ENCODE measurements at places on chromosomes 6 and 20. TPM values are rescaled to one million over a fixed set of nuclear protein-coding genes. Genes with fewer than 3 reads are reported as not detected.

DNA sequence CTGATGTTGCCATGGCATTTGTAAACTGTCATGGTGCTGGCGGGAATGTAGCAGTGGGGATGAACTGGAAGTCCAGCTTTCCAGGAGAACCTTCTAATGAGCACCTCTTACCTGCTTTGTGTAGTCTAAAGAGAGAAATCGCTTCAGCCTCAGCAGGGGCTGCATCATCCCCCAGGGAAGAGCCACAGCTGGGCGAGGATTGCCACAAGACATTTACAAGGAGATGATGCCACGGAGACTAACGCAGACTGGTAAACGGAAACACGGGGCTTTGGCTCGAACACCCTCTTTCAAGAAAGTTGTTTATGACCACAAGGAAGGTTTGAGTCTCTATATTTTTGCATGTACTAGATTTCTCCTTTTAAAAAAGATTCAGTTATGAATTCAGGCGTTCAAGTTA is 72.9 kb downstream of the CDH26 start:
- H3K4me1 ChIP-seq: no peaks in the 10 kb centered on the region
- H3K4me3 ChIP-seq: no peak overlapping the region
- no peaks in the 10 kb centered on the region for H3K27me3 ChIP-seq
- no peak for DNase-seq
- no peak overlapping the region for H3K27ac ChIP-seq
- H3K36me3 ChIP-seq: no peaks in the 10 kb centered on the region

DNA sequence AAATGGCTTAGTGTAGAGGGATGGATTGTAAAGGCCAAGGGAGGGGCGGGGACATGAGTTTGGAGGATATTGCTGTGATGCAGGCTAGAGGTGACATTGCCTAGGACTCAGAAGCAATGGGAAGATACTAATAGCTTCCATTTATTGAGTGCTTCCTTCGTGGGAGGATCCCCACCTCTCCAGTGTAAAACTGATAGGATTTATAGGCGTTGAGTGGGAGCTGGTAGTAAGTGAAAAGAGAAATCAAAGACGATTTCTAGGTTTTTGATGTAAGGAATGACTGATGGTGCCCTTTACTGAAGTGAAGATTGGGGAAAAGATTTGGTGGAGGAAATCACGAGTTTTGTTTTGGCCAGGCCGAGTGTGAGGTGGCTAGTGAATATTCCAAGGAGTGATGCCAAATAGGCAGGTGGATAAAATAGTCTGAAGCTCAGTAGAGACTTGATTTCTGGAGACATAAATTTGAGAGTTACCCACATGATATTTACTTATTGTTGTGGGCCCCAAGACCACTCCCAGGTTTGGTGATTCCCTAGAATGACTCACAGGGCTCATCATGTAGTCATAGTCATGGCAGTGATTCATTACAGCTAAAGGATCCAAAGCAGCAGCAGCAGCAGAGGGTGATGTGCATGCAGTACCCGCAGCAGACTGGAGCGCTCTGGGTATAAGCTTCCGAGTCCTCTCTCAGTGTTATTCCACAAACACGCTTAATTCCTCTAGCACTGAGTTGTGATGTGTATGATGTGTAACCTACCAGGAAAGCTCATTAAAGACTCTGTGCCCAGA is 10.2 kb downstream of the RPRD1B start:
- no peak overlapping the region for H3K4me3 ChIP-seq
- H3K27me3 ChIP-seq: no peaks in the 10 kb centered on the region
- peaks cover 31% of the 10 kb centered on the region for H3K36me3 ChIP-seq
- DNase-seq: no peak
- no peaks in the 10 kb centered on the region for H3K4me1 ChIP-seq

- H3K4me3 ChIP-seq: no peak overlapping the region
- H3K36me3 ChIP-seq: no peaks in the 10 kb centered on the region
- H3K27ac ChIP-seq: no peak overlapping the region
- H3K27me3 ChIP-seq: no peaks in the 10 kb centered on the region
Observed at GRCh38 chr20:9555781-9556180, 41.4 kb downstream of the LAMP5 start.

DNA sequence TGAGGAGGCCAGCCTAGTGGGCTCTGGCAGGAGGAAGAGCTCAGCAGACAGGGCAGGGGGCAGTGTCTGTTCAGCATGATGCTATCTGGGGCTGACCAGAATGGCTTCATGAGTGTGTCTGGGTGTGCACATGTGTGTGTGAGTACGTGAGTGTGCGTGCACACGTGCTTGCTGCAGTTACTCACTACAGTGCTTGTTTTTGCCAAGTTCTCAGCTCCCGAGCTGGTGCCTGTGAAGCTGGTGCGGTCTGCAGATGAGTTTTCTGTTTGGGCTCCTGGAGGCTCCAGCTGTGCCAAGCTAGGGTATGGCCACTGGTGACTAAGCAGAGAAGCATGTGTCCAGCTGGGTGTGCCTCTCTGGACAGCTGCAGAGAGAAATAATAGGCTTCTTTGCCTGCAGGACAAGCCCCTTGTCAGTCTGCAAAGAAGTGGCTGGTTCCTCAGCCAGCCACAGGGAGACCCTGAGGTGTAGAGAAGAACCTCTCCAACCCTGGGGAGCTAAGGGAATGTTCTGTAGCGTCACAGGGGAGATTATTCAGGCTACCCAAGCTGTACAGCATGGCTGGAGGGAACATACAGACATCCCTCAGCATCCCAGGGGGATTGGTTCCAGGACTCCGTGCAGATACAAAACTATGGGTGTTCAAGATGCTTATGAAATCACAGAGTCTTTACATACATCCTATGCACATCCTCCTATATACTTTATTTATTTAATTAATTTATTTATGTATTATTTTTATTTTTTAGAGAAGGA is 40.2 kb upstream of the FAM50B start:
- H3K4me1 ChIP-seq: peaks cover 33% of the 10 kb centered on the region
- no peak for DNase-seq
- no peaks in the 10 kb centered on the region for H3K27me3 ChIP-seq
- no peak overlapping the region for H3K4me3 ChIP-seq
- no peaks in the 10 kb centered on the region for H3K36me3 ChIP-seq

DNA sequence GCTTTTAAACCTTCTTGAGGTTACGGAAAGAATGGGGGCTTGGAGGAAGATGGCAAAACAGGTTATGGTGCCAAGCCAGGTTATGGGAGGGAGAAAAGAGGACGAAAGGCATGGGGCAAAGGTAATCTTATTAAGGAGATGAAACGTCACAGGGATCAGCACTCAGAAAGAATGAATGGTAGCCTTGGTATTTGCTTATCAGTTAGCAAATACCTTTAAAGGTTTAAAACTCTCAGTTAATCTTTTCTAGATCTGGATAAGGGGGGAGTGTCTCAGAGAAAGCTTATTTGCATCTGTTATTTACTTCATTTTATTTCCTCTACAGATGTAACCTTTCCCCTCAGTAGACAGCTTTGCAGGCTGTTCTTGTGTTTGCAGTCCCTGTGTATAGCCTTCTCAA is 55.5 kb upstream of the EEF1E1 start:
- no peaks in the 10 kb centered on the region for H3K36me3 ChIP-seq
- DNase-seq: no peak
- no peaks in the 10 kb centered on the region for H3K4me1 ChIP-seq
- H3K27me3 ChIP-seq: no peaks in the 10 kb centered on the region
- H3K27ac ChIP-seq: no peak overlapping the region

DNA sequence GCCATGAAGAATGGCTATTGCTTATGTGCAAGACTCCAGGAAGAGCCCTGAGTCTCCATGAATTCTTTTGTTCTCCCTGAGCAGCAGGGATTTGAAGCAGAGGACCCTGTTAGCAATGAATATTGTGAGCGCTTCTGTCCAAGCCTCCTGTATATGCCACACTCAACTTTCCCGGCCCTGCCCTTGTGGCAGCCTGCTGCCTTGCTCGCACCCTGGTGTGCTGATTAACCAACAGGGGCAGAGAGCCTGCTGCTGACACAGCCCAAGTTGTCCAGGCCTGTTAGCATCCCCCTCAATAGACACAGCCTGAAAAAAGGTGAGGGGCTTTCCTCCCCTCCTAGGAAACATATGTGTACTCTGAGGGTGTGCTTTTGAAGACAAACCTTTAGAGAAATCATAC is 131.4 kb downstream of the BMP2 start:
- no peak overlapping the region for H3K27ac ChIP-seq
- no peaks in the 10 kb centered on the region for H3K36me3 ChIP-seq
- H3K4me3 ChIP-seq: no peak overlapping the region
- H3K27me3 ChIP-seq: no peaks in the 10 kb centered on the region

PNLDC1 gene
- total RNA-seq: 1.0 TPM

SEL1L2 gene
- not detected for total RNA-seq

Data from upper lobe of left lung (tissue), 6 donors.